ENCODE measurements at places on chromosomes 3 and 15. TPM values are rescaled to one million over a fixed set of nuclear protein-coding genes. Genes with fewer than 3 reads are reported as not detected.

IMPG2 gene
- 0.20 TPM for total RNA-seq

TRA2B gene
- 304 TPM for total RNA-seq

CHRNA7 gene
- total RNA-seq: 8.9 TPM

NEO1 gene
- 15.1 TPM for total RNA-seq

BBS4 gene
- total RNA-seq: 11.0 TPM
